ENCODE measurements at places on chromosomes 1 and 21.

DNA sequence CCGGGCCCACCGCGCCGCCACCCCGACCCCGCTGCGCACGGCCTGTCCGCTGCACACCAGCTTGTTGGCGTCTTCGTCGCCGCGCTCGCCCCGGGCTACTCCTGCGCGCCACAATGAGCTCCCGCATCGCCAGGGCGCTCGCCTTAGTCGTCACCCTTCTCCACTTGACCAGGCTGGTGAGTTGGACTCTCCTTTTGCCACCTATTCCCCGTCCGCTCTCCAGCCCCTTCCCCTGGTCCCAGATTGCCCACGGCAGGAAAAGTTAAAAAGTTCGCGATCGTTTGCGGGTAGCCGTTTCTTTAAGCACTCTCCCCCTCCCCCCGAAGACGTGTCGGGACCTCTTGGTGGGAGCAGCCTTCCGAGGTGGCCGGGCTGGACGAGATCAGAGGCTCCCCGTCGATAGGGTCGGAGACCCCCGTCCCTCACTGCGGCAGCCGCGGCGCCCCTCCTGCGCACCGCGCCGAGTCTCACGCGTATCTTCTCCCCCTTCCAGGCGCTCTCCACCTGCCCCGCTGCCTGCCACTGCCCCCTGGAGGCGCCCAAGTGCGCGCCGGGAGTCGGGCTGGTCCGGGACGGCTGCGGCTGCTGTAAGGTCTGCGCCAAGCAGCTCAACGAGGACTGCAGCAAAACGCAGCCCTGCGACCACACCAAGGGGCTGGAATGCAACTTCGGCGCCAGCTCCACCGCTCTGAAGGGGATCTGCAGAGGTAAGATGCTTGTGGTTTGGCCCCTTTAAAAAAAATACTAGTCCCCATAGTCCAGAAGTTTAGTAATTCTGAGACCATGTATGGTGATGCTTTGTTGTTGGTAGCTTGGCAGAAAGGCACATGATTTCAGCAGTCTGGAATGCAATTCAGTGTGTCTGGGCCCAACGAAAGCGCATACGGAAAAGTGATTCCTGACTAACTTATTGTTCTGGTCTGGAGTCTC is 576 bp downstream of the CCN1 start:
- no peak for DNase-seq

GRCh38 chr1:220438741-220439140 is 89.2 kb upstream of the MARK1 start:
- no peak for DNase-seq

DNA sequence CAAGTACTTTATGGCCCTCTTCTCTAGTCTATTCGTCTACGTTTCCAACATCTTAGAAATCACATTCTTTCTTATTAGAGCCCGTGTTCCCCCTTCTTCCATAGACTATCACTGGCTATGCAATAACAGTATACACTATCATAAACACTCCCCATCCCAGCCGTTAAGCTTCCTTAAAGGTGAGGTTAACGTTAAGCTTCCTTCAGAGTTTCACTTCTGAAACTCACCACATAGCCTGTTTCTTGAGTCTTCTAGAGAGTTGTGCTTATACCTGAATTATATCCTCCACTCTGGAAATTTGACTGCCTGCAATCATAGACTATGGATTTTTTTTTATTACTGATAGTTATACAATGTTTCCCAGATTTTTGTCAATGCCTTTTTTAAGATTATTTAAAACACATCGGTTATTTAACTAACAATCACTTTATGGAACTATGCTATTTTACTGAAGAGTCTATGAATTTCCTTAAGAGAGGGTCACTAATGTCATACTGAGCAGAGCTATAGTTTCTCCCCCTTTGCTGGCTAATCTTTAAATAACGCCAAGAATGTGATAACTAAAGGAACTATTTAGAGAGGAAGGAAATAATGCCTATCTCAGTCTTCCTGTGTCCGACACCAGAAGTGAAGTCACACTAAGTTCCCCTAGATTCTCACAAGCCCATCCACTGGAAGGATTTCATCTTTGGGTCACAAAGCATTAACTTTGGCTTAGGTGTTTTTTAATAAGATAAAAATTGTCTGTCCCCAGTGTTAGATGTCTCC is 16.8 kb downstream of the FCER1A start:
- no peak for DNase-seq

- DNase-seq: no peak
Observed at GRCh38 chr1:209428241-209428921, 155.1 kb upstream of the CAMK1G start.

DNA sequence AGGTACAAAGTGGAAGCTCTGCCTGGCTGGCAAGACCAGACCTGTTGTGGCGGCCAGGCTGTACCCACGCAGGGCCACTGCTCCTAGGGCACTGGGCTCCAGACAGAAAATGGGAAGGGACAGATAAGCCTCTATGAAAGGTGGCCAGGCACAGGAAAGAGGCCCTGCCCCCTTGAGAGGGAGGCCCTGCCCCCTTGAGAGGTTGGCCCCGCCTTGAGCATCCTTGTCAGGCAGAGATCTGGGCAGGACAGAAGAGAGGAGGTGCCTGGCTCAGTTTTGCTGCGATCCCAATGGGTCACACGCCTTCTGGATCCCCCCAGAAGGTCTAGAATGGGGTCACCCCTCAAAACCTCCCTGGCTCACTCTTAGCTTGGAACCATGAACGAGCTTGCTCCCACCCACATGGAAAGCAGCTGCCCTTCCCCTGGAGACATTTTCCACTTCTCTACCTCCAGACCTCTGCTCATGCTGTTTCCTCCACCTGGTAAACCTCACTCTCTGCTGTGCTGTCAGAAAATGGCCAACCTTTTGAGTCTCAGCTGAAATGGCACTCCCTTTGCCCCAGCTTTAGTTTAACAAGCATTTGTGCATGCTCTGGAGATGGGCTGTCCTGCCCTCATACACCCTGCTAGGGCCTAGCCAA is 17.5 kb upstream of the ECE1 start:
- no peak for DNase-seq

- no peak for DNase-seq
Observed at GRCh38 chr1:195019385-195019784, 1588.9 kb downstream of the KCNT2 start.

DNA sequence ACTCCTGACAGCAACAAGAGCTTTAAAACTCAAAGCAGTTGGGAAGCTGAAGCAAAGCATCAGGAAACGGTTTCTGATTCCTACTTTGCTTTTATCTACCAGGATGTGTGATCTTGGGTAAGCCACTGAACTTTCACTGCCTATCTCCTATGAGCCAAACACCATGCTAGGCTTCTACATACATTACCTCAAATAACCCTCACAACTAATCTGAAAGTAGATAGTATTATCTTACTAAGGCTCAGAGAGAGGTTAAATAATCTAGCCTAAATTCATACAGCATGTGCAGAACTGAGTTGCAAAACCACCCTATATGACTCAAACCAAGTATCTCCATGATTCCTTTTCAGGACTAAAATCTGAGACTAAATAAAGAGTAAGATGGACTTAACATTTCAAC is 83.8 kb downstream of the EVI5 start:
- no peak for DNase-seq

GRCh38 chr1:50538476-50538875 is 115.2 kb upstream of the DMRTA2 start:
- no peak for DNase-seq

DNA sequence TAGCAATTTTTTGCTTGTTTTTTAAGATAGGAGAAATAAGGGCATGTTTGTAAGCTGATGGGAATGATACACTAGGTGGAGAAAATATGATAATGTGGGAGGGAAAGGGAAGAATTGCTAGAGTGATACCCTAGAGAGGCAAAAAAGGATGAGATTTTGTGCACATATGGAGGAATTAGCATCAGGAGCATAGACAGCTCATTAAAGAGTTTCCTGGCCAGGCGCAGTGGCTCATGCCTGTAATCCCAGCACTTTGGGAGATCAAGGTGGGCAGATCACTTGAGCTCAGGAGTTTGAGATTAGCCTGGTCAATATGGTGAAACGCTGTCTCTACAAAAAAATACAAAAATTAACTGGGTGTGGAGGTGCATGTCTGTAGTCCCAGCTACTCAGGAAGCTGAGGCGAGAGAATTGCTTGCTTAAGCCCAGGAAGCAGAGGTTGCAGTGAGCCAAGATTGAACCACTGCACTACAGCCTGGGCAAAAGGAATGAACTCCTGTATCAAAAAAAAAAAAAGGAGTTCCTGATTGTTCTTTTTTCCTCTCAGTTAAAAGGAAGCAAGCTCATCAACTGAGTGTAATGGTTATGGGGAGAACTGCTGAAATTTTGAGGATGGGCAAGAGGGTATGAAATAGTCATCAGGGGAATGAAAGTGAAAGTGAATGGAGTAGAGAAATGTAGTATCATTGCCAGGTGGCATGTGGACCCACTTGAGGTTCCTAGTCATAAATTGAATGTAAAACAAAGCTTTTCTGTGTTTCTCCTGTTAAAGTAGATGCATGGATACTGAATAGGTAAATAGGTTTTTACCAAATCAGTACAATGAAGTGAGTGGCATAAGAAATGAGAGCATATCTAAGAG is 35.5 kb downstream of the SH3GLB1 start:
- no peak for DNase-seq

- DNase-seq: no peak
Observed at GRCh38 chr1:85148524-85149250, 52.1 kb downstream of the SYDE2 start.

DNA sequence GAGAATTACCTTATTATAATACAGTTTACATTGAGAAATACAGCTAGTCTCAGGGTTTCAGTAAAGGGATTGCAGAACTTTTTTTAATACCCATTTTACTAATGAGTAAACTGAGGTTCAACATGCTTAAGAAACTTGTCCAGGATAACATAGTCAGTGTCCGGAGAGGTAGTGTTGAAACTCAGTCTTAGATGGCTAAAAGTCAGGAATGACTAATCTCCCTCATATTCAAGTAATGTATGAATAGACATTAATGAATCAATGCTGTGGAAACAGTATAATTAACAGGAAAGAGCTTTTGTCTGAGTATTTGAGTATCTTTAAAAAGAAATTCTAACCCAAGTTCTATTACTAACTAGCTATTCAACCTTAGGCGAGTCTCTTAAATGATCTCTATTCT is 397.6 kb downstream of the PLA2G4A start:
- DNase-seq: no peak

- no peak for DNase-seq
Observed at GRCh38 chr1:117113199-117113598, 8.3 kb downstream of the TRIM45 start.

DNA sequence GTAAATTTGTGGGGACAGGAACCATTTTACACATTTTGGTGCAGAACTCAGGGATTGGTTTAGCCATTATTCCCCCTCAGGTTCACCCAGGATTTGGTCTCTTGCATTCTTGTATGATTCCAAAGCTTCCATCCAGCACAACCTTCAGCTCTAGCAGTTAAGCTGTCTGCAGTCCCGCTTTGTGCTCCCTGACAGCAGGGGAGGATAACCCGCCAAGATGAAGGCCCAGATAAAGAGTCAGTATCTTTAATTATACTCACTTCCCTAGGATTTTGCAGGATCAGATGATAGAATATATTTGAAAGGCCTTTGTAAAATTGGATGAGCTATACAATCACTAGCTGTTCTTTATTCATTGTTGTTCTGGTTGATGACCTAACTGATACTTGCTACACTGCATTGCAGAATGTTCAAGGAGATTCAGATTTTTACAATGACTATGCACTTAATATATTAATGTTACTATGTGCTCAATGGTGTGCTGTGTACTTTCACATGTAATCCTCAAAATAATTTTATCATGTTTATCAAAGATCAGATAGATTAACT is 49.8 kb downstream of the SLC16A1 start:
- DNase-seq: no peak

GRCh38 chr1:160744199-160744851 is 5.3 kb downstream of the SLAMF7 start:
- DNase-seq: peak; percentile 82

DNA sequence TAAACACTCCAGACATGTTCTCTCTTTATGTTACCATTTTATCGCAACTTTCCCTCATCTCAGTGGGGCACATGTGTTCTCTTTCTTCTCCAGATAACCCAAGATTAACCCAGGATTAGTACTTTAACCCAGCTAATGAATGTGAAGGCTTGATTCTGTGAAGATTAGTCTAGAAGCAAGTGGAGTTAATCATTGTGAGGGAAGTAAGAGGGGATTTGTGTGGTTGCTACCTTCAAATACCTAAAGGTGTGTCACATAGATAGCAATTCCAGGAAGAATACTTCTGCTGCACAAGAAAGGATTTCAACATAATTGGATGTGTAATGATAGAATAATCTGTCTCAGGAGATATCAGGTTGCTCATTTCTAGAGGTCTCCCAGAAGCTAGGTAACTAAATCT is 327.1 kb downstream of the PBX1 start:
- DNase-seq: no peak

DNA sequence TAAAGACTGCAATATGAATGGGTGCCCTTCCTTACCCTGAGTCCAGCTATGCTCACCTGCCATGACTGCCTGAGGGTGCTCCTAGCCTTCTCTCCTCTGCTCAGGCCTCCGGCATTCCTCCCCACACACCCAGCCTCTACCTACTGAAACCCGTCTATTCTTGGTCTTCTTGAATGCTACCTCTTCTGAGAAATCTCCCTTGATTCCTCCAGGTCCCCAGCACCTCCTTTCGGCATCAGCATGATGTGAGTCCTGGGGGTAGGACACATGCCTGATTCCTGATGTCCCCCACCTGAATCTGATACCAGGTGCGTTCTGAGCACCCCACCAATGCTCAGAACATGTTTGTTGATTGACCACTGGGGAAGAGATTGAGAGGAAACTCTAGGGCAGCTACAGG is 8.6 kb downstream of the LDLRAD1 start:
- DNase-seq: no peak

- no peak for DNase-seq
Observed at GRCh38 chr1:118104951-118105350, 80.1 kb downstream of the SPAG17 start.

DNA sequence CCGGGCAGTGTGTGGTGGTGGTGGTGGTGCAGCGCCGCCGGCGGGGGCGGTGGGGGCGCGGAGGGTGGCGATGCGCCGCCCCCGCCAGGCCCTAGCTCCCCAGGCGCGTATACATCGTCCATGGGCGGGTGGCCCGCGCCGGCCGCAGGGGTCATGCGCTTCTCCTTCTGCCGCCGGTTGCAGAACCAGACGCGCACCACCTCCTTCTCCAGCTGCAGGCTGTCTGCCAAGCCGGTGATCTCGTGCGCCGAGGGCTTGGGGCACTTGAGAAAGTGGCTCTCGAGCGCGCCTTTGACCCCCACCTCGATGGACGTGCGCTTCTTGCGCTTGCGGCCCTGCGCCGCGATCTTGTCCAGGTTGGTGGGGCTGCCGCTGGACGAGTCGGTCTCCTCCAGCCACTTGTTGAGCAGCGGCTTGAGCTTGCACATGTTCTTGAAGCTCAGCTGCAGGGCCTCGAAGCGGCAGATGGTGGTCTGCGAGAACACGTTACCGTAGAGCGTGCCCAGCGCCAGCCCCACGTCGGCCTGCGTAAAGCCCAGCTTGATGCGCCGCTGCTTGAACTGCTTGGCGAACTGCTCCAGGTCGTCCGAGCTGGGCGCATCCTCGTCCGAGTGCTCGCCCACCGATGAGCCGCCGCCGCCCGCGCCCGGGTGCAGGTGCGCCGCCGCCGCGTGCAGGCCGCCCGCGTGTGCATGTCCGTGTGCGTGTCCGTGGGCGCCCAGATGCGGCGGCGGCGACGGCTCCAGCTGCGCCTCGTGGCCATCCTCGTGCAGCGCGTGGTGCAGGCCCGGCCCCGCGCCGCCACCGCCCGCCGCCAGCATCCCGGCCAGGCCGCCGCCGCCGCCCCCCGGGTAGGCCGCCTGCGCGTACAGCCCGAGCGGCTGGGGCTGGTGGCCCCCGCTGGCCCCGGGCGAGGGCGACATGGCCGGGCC is 926 bp downstream of the POU3F1 start:
- DNase-seq: no peak

Measured in CD8-positive, alpha-beta T cell (primary cell).